Fibroblast of lung (primary cell): ENCODE measurements at places on chromosomes 1 and 21.

DNA sequence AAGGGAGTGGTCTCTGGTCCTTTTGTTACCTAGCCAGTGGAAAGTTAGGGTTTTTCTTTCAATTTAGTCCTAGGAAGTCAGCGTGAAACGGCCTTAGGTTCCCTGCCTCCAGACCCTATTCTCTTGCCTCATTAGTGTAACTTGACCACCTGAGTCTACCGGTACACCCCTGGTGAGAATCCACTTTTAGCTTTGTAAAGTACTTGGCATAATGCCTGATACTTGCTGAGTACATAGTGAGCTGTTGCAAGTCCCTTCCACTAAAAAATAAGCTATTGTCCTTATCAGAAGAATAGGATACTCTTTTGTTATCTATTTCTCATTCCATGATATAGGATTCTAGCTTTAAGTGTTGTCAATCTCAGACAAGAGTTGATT is 228.8 kb downstream of the ST6GALNAC3 start:
- H3K4me3 ChIP-seq = no peak overlapping the region
- DNase-seq = no peak
- no peaks in the 10 kb centered on the region for H3K27me3 ChIP-seq

GRCh38 chr1:89670163-89670562 is 37.2 kb downstream of the LRRC8C start:
- H3K4me1 ChIP-seq = peaks cover 2% of the 10 kb centered on the region
- peak; percentile 29 for DNase-seq
- no peak overlapping the region for H3K27ac ChIP-seq
- no peaks in the 10 kb centered on the region for H3K36me3 ChIP-seq
- H3K27me3 ChIP-seq = no peaks in the 10 kb centered on the region

DNA sequence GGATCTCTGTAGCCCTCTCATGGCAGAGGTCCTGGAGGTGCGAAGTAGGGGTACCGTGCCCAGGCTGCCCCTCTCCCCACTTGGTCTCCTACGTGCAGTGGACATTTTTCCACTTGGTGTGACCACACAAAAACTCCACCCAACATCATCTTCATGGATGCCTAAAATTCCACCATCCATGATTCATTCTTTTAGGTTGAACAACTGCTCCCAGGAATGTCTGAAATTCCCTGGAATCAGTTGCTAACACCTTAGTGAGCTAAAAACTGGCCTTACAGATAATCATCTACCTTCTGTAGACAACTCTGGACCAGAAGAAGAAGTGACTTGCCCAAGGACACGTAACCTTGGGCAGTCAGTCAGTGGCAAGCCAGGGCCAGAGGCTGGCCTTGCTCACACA is 32.1 kb upstream of the CLIC4 start:
- no peak overlapping the region for H3K4me3 ChIP-seq
- H3K4me1 ChIP-seq = peaks cover 9% of the 10 kb centered on the region
- no peak for DNase-seq
- H3K27me3 ChIP-seq = no peaks in the 10 kb centered on the region
- peak overlapping the region; percentile 39 for H3K27ac ChIP-seq

DNA sequence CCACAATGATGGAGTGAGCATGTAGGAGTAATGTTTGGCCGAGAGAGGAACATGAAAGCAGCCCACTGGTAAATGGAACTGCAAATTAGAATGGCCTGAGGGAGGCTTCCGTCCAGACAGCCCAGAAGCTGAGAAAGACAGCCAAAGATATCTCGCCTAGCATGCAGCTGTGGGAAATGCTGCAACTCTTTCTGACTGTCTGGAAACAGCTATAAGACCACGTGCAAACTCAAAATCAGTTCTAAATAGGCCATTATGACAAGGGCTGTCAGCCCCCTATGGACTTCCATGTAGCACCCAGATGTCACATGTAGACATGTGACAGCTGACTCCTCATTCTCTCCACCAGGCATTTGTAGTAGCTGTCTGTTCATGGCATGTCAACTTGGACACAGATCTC is 62.9 kb upstream of the ATP1A1 start:
- H3K27me3 ChIP-seq = no peaks in the 10 kb centered on the region
- H3K4me1 ChIP-seq = no peaks in the 10 kb centered on the region
- DNase-seq = no peak
- H3K27ac ChIP-seq = no peak overlapping the region
- no peaks in the 10 kb centered on the region for H3K36me3 ChIP-seq
- H3K4me3 ChIP-seq = no peak overlapping the region

DNA sequence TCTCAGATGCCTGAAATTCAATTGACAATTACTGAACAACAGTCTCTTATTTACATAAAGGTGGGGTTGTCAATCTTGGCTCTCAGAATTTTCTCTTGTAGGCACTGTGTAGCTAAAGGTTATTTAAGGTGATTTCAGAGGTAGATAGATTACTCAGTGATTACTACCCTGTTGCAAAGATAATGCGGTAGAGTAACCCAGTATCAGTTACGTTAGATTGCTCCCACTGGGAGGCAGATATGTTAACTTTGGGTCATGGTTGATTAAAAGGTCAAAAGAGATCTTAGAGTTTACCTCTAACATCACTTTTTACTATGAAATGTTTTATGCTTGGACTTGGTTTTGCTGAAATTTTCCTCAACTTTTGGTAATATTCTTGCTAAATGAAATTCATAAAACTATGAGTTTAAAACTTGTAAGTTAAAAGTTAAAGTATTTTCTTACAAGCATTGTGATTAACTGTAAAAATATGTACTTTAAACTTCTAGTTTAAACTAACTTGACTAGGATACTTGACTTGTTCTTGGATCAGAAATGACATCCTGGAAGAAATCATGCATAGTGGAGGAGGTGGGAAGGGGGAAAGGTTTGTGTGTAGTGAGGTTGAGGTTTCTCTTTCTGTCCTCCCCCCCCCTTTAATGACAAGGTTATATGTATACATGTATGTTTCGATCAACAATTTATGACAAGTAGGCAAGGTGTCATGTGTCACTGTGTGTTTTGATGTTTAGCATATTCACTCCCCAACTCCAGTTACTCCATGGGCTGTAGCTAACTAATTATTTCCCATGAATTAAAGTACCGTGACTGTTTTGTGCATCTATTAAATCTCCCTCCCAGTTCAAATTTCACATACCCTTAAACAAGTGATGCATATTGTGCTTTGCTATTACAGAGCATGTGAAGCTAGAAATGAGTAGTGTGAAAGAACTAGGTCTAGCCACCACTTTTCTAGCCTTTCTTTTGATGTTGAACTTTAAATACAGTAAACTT is 2.9 kb downstream of the LAMC1 start:
- H3K27me3 ChIP-seq = no peaks in the 10 kb centered on the region
- no peaks in the 10 kb centered on the region for H3K36me3 ChIP-seq
- peak overlapping the region; percentile 85 for H3K4me3 ChIP-seq
- peak overlapping the region; percentile 76 for H3K27ac ChIP-seq
- peak; percentile 50 for DNase-seq
- H3K4me1 ChIP-seq = peaks cover 18% of the 10 kb centered on the region
